Naive thymus-derived CD4-positive, alpha-beta T cell (primary cell): ENCODE measurements at places on chromosomes 7 and 10. TPM values are rescaled to one million over a fixed set of nuclear protein-coding genes. Genes with fewer than 3 reads are reported as not detected.

FUOM gene
- 14.5 TPM for total RNA-seq

- no peak overlapping the region for H3K4me3 ChIP-seq
- no peak for DNase-seq
- no peak overlapping the region for H3K27ac ChIP-seq
- H3K27me3 ChIP-seq, result no peaks in the 10 kb centered on the region
- no peaks in the 10 kb centered on the region for H3K36me3 ChIP-seq
- no peaks in the 10 kb centered on the region for H3K4me1 ChIP-seq
These were observed 3.9 kb upstream of the USP6NL start for GRCh38 chr10:11615396-11615795.

- no peaks in the 10 kb centered on the region for H3K36me3 ChIP-seq
- no peak overlapping the region for H3K27ac ChIP-seq
- no peaks in the 10 kb centered on the region for H3K27me3 ChIP-seq
- no peak for DNase-seq
- peaks cover 64% of the 10 kb centered on the region for H3K4me1 ChIP-seq
These were observed 8.5 kb downstream of the KMT2E start for GRCh38 chr7:105022458-105022857.

DNA sequence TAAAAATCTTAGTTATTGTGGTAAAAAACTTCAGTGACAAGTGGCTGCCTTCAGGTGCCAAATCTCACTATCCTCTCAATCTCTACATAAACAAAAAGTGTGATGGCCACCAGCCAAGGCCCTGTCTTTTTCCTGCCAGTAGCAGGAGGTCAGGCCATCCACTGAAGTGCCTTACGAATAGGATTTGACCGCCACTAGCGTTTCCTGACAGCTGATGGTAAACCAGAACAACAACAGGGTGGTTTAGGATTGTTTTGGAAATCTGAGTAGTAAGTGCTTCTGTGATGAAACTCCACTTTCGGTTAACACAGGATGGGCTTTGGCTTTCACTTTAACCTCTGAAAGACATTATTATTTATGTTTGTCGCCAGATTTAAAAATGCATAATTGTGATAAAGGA, 55.7 kb upstream of the OGDHL start:
- no peak overlapping the region for H3K4me3 ChIP-seq
- peaks cover 46% of the 10 kb centered on the region for H3K36me3 ChIP-seq
- no peaks in the 10 kb centered on the region for H3K4me1 ChIP-seq
- H3K27ac ChIP-seq, result no peak overlapping the region
- no peaks in the 10 kb centered on the region for H3K27me3 ChIP-seq
- no peak for DNase-seq

DNA sequence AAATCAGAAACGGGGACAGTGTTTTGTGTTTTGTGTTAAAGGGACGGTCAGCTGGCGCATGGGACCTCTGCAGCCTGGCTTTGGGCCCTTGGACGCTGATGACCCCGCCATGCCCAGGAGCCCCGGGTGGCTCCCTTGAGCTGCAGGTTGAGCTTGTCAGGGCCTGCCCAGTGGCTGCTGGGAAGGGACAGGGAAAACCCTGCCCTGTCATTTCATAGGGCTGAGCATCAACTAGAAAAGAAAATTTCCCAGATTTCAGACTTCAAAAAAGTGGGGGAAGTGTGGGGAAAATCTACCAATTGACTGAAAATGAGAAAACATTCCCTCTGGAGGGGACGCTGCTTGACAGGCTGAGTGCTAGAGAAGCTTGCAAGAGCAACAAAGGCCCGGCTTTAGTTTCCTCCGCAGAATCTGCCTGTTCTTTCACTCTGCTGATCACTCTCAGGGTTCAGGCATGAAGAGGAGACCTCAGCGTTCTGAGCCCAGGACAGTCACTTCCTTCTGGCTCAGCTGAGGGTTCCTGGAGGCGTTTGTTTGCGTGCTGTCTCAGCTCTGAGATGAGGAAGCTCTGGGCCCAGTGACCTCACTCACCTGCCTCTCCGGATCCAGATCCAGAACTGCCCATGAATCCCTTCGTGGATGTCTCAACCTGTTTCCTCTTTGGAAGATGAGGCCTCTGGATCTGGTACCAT, 18.6 kb upstream of the DNAJB6 start:
- no peaks in the 10 kb centered on the region for H3K27me3 ChIP-seq
- DNase-seq, result no peak
- H3K4me1 ChIP-seq, result no peaks in the 10 kb centered on the region
- no peak overlapping the region for H3K4me3 ChIP-seq
